ENCODE measurements at places on chromosomes 6 and 20. TPM values are rescaled to one million over a fixed set of nuclear protein-coding genes. Genes with fewer than 3 reads are reported as not detected.

Gene ADGRF5
- total RNA-seq = 21.2 TPM

GRCh38 chr20:19349879-19350278 lies 137.4 kb downstream of the SLC24A3 start:
- no peak for DNase-seq
- H3K4me1 ChIP-seq = no peaks in the 10 kb centered on the region

- H3K4me1 ChIP-seq = peaks cover 14% of the 10 kb centered on the region
- H3K27me3 ChIP-seq = no peaks in the 10 kb centered on the region
- no peaks in the 10 kb centered on the region for H3K36me3 ChIP-seq
- DNase-seq = no peak
- peak overlapping the region; percentile 83 for H3K27ac ChIP-seq
These were observed 485 bp upstream of the RTF2 start for GRCh38 chr20:56467968-56468315.

DNA sequence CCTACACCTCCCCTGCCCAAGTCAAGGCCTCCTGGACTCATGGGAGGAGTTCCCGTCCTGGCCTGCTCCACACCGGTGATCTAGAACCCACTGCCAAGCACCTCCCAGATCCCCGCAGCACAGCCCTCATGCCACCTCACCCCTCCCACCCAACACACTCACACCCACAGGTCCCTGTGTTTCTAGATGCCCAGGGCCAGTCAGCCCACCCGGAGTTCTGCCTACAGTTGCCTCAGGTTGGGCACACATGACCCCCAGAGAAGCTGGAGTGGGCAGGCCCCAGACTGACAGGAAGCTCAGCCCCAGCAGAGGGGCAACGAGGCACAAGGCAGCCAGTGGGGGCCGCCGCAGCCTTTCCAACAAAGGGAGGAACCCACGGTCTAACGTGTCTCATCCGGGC lies 29.6 kb downstream of the RRBP1 start:
- H3K4me3 ChIP-seq = no peak overlapping the region
- no peak for DNase-seq
- no peak overlapping the region for H3K27ac ChIP-seq
- peaks cover 42% of the 10 kb centered on the region for H3K4me1 ChIP-seq

Gene YIPF3
- 91.6 TPM for total RNA-seq

Gene TRIM15
- total RNA-seq = not detected

DNA sequence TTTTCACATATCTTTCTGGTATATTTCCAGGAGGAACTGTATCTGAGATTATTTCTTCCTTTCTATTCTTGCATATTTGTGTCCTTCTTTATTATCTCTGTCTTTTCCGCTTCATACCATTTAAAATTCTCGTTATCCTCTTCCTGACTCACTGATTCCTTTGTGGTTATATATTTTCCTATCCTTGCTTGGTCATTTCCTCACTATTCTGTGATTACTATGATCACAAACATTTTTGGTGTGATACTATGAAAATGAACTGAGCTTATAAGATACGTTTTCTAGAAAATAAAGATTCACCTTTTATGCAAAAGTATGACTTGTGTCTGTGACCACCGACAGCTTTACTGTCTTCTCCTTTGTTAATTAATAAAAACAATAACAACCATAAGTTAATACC lies 26.5 kb upstream of the MYCT1 start:
- H3K4me1 ChIP-seq = no peaks in the 10 kb centered on the region
- no peak overlapping the region for H3K4me3 ChIP-seq
- no peaks in the 10 kb centered on the region for H3K27me3 ChIP-seq
- no peak overlapping the region for H3K27ac ChIP-seq
- no peaks in the 10 kb centered on the region for H3K36me3 ChIP-seq
- DNase-seq = no peak

GRCh38 chr6:123901436-123901835 lies 97.8 kb downstream of the NKAIN2 start:
- no peak overlapping the region for H3K4me3 ChIP-seq
- H3K4me1 ChIP-seq = no peaks in the 10 kb centered on the region
- H3K27ac ChIP-seq = no peak overlapping the region
- DNase-seq = no peak

- no peaks in the 10 kb centered on the region for H3K27me3 ChIP-seq
- H3K27ac ChIP-seq = peak overlapping the region; percentile 92
- no peaks in the 10 kb centered on the region for H3K4me1 ChIP-seq
- no peak overlapping the region for H3K4me3 ChIP-seq
These were observed 47.7 kb downstream of the FYN start for GRCh38 chr6:111825439-111826086.

GRCh38 chr6:21214738-21215448 lies 378.7 kb upstream of the SOX4 start:
- no peak overlapping the region for H3K4me3 ChIP-seq
- H3K4me1 ChIP-seq = no peaks in the 10 kb centered on the region
- no peaks in the 10 kb centered on the region for H3K36me3 ChIP-seq
- DNase-seq = no peak

DNA sequence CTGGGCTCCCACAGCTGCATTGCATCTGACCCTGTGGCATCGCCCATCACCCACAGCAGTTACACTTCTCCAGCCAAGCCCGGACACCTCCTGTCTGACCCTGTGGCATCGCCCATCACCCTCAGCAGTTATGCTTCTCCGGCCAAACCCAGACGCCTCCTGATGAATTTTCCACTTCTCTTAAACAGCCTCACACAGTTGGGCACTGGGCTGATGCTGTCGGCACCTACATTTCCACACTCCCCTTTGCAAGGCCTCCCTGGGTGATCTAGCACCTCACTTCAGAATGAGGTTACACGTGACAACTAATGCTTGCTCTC lies 175.2 kb upstream of the ARID1B start:
- H3K4me1 ChIP-seq = peaks cover 10% of the 10 kb centered on the region
- H3K4me3 ChIP-seq = no peak overlapping the region
- H3K27me3 ChIP-seq = no peaks in the 10 kb centered on the region
- H3K27ac ChIP-seq = no peak overlapping the region

Gene DYNLT1
- total RNA-seq = 36.6 TPM

GRCh38 chr6:35294308-35294945 lies 3.2 kb upstream of the DEF6 start:
- H3K4me1 ChIP-seq = no peaks in the 10 kb centered on the region

DNA sequence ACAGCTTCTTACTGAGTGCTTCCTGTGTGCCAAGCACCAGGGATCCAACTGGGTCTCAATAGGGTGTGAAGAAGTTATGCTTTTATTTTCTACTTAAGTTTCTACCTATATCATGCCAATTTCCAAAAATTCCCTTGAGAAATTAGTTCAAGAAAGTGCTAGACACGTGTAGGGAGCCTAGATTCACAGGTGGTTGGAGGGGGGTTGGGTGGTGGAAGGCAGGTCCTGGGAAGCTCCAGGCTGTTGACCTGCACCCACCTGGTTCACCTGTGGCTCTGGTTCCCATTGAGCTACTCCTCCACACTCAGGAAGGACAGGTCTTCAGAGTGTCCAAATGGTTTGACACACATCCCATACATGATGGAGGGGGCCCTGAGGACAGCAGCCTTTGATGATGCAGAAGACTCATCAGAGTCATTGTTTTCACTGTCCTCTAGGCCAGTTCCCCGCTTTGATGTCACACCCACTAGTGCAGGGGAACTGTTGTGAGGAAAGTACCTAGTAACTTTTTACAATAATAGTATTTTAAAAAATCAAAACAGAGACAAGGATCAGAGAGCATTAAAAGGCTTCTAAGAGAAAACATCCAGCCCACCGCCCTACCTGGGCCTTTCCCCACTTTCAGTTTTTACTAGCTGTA lies 39.8 kb upstream of the MYL9 start:
- H3K36me3 ChIP-seq = peaks cover 90% of the 10 kb centered on the region
- H3K4me1 ChIP-seq = peaks cover 3% of the 10 kb centered on the region
- no peaks in the 10 kb centered on the region for H3K27me3 ChIP-seq
- no peak overlapping the region for H3K4me3 ChIP-seq
- no peak overlapping the region for H3K27ac ChIP-seq
- no peak for DNase-seq

DNA sequence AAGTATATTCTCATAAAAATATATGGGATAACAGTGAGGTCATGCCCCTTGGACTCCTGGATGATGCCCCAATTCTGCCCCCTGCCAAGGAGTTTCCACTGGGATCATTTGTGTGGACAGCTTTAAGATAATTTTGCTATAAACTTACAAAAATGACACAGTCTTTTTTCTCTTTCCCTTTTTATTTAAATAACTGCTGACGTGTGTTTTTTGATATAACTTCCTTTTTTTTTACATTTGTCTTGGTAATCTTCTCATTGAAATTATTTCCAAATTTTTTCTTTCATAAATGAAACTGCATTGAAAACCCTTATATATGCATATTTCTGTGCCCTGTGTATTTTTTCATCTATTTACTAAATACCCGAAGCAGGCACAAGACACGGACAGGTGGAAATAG lies 31.3 kb downstream of the CST9L start:
- no peaks in the 10 kb centered on the region for H3K27me3 ChIP-seq
- H3K4me1 ChIP-seq = peaks cover 5% of the 10 kb centered on the region
- no peaks in the 10 kb centered on the region for H3K36me3 ChIP-seq
- DNase-seq = no peak
- H3K27ac ChIP-seq = no peak overlapping the region

GRCh38 chr6:113907102-113907815 lies 50.1 kb downstream of the MARCKS start:
- DNase-seq = no peak
- H3K27ac ChIP-seq = no peak overlapping the region
- H3K4me1 ChIP-seq = no peaks in the 10 kb centered on the region
- H3K4me3 ChIP-seq = no peak overlapping the region

GRCh38 chr20:20327746-20328145 lies 40.2 kb upstream of the INSM1 start:
- no peaks in the 10 kb centered on the region for H3K27me3 ChIP-seq
- H3K4me3 ChIP-seq = no peak overlapping the region
- peak; percentile 8 for DNase-seq

Gene PLN
- 11.0 TPM for total RNA-seq

GRCh38 chr20:20562507-20562906 lies 149.9 kb downstream of the RALGAPA2 start:
- no peak overlapping the region for H3K4me3 ChIP-seq
- DNase-seq = no peak
- no peak overlapping the region for H3K27ac ChIP-seq
- H3K36me3 ChIP-seq = no peaks in the 10 kb centered on the region
- H3K4me1 ChIP-seq = no peaks in the 10 kb centered on the region
- no peaks in the 10 kb centered on the region for H3K27me3 ChIP-seq

Gene RNASET2
- total RNA-seq = 111 TPM

Measured in tibial nerve (tissue), 4 donors.